CD4-positive, alpha-beta T cell treated with Interleukin-15 for 4 hours (primary cell): ENCODE measurements at places on chromosomes 4 and X.

DNA sequence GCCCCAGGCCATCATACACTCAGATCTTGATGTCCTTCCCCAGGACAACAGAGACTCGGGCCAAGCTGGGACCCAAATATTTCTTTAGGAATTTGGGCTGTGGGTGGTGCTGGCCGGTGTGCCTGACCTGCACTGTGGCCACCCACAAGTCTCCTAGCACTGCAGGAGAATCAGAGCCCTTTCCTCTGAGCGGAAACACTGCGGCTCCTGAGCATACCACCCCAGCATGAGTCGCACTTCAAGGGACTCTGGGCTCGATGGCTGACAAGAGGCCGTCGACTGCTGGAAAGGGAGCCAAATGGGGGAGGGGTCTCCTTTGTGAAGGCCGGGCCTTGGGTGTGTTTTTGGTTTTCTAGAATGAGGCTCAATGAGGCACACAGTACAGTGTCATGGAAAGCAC, 13.0 kb upstream of the IRAK1 start:
- no peak for DNase-seq

DNA sequence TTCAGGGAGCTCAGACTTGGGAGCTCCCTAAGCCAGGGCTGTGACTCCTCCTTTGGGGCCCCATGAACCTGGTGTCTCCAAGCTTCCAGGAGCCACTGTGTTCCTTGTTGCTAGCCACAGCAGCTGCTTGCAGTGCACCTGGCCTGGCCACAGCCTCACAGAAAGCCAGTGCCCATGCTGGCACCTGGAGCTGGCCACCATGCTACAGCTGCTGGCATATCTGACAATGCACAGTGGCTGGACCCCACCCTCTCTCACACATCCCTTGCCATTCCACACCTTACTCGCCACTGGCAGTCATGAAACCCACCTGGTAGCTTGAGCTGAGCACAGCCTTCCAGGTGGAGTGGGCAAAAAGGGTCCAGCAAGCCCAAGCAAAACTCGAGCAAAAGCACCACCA, 441.7 kb downstream of the ARAP2 start:
- no peak for DNase-seq

DNA sequence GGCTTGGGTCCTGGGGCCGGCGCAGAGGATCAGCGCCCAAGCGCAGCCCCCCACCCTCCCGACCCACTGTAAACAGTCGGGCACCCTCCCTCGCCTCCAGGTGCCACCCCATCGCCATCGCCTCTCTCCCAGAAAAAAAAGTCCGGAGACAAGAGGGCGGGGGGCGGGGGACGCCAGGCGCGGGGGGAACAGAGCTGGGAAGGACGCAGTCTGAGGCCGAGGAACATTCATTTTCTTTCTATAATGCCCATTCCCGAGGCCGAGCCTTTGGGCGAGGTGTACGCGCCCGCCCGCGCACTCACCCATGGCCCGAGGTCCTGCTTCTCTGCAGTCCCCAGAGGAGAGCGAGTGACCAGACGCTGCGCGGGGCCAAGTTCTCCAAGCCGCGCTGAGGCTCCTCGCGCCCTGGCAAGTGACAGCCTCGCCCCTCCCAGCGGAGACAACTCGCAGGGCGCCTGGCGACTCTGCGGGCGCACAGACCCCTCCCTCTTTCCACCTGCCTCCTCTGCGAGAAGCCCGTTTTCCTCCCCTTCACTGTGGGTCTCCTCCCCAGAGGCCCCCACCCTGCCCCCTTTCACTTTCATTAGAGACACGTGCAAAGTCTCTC, 63.5 kb upstream of the WDR17 start:
- DNase-seq = no peak

DNA sequence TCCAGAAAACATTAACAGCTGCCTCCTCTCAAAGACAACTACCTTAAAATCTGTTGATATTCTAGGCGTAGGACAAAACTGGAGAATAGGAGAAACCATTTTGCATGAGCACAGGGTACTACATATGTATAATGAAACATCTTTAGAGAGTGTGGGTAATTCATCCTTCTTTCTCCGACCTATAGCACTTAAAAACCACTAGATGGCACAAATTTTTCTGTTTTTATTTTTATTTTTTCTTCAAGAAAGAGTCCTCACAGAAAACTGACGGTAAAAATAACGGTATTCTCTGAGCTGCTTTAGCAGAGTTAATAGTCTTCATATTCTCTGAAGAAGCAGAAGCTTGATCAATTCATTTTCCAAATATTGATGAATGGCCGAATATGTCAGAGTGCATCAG, 14.6 kb downstream of the SMIM31 start:
- DNase-seq = no peak

GRCh38 chr4:36677874-36678273, 396.5 kb downstream of the DTHD1 start:
- DNase-seq = no peak

GRCh38 chrX:73266766-73267165, 52.1 kb upstream of the NAP1L2 start:
- DNase-seq = no peak

DNA sequence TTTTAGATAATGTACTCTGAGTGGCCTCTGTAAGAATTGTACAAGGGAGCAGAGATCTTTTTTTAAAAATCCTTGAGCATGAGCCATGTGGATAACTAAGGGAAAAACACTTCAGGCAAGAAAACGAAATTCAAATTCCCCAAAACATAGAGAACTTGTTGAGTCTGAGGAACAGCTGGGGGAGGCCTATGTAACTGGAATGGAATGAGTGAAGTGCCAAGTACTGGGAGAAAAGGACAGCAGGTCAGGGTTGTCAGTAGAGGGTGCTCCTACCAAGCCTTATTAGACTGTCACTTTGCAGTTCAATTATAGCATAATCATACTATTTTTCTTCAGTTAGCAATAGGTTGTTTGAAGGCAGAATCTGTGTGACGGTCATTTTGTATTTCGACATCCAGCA, 135.1 kb downstream of the ARHGAP6 start:
- DNase-seq = no peak

- peak; percentile 0 for DNase-seq
Observed at GRCh38 chrX:111244235-111244750, 26.0 kb downstream of the CAPN6 start.
